ENCODE measurements at places on chromosomes 7 and 10. TPM values are rescaled to one million over a fixed set of nuclear protein-coding genes. Genes with fewer than 3 reads are reported as not detected.

The CACNA2D1 gene
- total RNA-seq: 1.7 TPM

The CDH23 gene
- total RNA-seq: 1.2 TPM

The C7orf57 gene
- total RNA-seq: 2.3 TPM

The FLNC gene
- 0.11 TPM for total RNA-seq

The EPHB6 gene
- not detected for total RNA-seq

The CYP2E1 gene
- total RNA-seq: not detected

Data from hair follicular keratinocyte (primary cell).